ENCODE measurements at places on chromosomes 12 and 14.

GRCh38 chr12:29750131-29750927 is 33.4 kb downstream of the TMTC1 start:
- DNase-seq, result no peak

DNA sequence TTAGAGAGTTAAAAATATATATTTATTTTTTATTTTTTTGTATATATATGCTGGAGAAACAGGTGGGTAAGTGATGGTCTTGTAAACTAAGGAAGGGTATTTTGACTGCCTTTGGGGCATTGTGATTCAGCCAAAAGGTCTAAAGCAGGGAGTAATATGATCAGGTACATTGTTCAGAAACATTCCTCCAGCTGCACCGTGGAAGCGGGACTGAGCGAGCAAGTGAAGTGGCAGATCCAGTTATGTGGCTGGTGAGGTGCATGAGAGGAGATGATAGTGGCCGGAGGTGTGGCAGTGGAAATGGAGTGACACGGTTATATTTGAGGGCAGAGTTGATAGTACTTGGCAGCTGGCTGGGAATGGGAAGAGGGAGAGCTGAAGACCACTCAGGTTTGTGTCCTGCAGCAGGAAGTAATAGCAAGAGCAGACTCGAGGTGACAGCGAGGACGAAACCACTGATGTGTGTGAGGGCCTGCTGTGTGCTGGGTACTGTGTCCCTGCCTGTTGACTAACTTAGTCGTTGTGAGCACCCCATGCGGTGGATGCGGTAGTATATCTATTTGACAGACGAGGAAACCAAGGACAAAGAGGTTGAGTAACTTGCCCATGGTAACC is 39.2 kb downstream of the EID3 start:
- no peak for DNase-seq

DNA sequence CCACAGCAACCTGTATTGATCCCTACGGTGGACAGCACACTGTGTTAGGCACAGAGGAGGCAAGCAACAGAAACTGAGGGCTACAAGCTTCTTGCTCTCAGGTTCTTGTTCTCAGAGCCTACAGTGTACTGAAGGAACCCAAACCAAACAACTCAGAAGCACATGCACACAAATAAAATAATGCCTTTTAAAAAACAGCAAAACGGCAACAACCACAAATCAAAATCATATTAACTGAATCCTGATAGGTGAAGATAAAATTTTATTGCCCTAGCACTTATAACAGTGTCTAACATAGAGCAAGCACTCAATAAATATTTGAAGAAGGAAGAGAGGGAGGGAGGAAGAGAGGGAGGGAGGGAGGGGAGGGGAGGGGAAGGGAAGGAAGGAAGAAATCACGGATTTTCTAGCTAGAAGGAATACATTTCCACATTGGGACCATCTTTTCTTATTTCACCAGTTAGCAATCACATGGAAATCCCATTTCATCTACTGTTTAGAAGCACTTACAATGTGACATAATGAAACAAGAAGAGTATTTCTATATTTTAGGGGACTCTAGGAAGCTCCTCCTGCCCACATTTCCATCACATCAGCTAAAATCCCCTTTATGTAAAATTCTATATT is 27.2 kb downstream of the DMAC2L start:
- DNase-seq, result no peak

- DNase-seq, result no peak
These were observed 1324.0 kb upstream of the USP15 start for GRCh38 chr12:60935981-60936761.

GRCh38 chr14:96727491-96727890 is 69.7 kb upstream of the VRK1 start:
- no peak for DNase-seq

DNA sequence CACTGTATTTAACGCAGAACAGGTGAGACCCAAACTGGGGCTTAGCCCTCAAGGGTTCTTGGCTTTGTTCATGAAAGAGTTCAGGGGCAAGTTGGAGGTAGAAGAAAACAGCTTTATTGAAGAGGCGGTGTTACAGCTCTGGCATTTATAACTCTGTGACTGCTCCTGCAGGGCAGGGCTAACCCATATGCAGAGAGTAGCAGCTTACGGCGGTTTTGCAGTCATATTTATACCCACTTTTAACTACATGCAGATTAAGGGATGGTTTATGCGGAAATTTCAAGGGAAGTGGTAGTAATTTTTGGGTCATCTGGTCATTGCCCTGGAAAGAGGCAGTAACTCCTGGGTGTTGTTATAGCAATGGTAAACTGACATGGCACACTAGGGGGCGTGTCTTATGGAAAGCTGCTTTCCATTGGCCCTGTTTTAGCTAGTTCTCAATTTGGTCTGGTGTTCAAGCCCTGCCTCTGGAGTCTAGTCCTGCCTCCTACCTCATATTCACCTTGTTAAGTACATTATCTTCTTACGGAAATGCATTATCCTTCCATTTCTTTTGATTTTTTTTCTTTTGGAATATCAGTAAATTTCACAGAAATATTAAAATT is 1.8 kb upstream of the IAPP start:
- DNase-seq, result no peak

DNA sequence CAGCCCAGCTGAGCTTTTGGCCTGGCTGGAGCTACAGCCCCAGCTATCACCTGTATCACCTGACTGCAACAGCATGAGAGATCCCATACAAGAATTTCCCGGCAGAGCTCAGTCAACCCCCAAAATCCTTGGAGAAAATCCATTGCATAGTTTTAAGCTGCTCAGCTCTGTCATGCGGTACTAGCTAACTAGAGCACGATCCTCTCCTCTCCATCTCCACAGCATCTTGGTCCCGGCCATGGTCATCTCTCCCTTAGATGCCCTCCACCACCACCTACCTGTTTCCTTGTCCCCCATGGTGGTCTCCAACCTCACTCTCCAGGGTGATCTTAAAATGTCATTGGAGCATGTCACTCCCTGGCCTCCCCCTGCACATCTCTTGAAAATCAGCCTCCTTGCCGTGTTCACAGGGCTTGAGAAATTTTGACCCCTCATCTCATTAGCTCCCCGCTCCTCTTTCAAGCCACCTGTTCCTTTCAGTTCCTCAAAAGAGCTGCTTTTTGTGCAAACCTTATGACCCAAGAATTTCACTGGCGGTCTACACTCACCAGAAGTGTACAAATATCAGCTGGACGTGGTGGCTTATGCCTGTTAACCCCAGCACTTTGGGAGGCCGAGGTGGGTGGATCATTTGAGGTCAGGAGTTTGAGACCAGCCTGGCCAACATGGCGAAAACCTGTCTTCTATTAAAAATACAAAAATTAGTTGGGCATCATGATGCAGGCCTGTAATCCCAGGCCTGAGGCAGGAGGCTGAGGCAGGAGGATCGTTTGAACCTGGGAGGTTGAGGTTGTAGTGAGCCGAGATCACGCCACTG is 8.1 kb upstream of the CLMN start:
- DNase-seq, result no peak

DNA sequence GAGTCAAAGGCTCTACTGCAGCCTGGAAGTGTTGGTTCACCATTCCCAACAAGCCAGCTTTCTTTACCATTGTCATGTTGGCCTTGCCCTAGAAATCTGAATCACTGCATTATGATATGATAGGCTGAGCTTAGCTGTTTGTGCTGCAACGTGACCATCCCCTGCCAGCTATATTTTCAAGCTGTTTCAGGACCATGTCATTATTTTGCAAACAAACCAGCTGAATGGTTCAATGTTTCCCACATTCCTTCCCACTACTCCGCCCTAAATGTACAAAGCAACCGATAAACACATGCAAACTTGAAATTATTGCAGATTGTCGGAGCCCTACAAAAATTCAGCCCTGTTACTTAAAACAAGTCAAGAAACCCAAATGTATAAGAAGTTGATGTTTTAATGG is 136.1 kb downstream of the KICS2 start:
- DNase-seq, result no peak

- no peak for DNase-seq
These were observed 591.0 kb upstream of the TMEM132C start for GRCh38 chr12:127675936-127676335.

DNA sequence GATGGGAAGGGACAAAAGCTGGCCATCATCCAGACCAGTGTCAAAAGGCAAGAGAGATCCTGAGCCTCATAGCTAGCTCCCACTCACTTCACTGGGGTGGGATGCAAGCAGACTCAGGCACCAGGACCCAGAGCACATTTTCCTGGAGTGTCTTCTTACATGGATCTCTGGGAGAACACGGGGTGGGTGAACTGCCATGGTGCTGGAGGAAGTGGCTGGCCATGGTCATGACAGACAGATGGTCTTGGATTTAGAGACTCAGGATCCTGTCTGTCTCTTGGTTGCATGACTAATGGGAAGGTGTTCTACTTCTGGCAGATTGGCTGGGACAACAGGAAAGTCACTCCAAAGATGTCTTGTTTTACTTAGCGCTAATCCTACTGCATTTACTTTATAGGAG is 311.5 kb downstream of the ATP23 start:
- DNase-seq, result no peak

GRCh38 chr12:3295646-3296408 is 195.2 kb upstream of the PRMT8 start:
- DNase-seq, result no peak

All from stimulated activated CD8-positive, alpha-beta memory T cell treated with anti-CD3 and anti-CD28 coated beads, Interleukin-2, amount 100 ng/mL, for 1 hour (primary cell).